ENCODE measurements at places on chromosomes 6 and 20.
A peak's percentile ranks its signal among the peaks of the same experiment; 100 is the strongest.

DNA sequence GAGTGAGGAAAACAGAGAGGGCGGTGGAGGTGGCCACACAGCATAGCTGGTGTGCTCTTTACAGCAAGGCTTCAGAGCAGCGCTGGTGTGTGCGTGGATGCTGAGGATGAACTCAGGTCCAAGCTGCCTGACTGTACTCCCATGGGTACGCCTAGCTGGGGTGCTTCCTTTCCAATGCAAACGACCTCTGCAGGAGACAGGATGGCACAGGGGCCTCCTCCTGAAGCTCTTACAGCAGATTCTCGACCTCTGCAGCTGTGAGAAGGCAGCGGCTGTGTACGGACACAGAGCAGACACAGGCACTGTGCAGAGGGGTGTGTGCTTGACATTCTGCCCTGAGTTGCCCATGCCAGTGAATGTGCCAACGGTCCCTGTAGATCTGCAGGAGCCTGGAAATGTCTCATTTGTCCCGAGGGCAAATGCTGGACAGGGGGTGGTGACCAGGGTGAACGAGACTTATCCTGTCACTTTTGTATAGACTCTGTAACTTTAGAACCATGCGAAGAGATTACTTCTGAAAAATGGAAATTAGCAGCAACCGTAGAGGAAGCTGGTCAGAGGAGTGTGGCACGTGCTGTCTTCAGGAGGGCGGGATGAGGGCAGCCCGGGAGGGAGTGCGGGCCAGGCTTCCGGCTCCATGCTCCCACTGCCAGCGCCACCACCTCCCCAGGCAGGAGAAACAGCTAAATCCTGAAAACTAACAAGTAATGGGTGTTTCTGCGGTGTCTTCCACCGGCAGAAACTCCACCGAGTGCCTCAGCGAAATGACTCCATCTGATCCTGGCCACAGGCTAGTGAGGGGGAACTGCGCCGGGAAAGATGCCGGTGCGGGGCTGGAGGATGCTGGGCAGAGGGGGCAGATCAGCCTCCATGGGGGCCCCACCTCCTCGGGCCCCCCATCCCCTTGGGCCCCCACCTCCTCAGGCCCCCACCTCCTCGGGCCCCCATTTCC, 120.9 kb upstream of the RPS6KA2 start:
- DNase-seq, result no peak

GRCh38 chr6:105137388-105137787, 42.4 kb downstream of the POPDC3 start:
- no peak for DNase-seq

DNA sequence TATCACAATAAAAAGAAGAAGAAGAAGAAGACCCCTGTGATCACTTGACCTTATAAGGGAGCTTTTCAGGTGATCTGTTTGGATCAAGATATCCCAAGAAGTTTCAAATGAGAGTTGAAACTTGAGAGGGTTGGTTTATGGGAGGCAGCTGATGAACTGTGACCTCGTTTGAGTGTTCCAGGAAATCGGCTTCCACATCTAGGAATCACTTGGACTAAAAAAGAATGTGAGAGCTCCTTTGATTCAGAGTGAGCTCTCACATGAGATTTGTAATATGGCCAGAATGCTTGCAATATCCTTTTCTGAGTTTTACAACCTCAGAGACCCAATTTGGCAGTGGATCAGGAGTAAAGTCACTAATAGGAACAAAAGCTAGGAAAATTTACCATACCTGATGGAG, 228.1 kb downstream of the ATXN1 start:
- no peak for DNase-seq

DNA sequence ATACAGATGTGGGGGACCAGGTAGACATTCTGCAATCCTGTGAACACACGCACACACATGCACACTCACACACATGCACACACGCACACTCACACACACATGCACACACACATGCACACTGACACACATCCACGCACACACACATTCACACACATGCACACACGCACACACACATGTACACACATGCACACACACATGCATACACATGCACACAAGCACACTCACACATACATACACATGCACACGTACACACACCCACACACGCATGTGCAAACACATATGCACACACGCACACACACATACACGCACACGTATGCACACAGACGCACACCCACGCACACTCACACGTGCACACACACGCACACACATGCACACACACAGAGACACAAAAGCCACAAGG, 14.3 kb upstream of the GGTLC1 start:
- DNase-seq, result no peak

GRCh38 chr6:130518588-130518987, 152.8 kb downstream of the TMEM200A start:
- DNase-seq, result no peak

DNA sequence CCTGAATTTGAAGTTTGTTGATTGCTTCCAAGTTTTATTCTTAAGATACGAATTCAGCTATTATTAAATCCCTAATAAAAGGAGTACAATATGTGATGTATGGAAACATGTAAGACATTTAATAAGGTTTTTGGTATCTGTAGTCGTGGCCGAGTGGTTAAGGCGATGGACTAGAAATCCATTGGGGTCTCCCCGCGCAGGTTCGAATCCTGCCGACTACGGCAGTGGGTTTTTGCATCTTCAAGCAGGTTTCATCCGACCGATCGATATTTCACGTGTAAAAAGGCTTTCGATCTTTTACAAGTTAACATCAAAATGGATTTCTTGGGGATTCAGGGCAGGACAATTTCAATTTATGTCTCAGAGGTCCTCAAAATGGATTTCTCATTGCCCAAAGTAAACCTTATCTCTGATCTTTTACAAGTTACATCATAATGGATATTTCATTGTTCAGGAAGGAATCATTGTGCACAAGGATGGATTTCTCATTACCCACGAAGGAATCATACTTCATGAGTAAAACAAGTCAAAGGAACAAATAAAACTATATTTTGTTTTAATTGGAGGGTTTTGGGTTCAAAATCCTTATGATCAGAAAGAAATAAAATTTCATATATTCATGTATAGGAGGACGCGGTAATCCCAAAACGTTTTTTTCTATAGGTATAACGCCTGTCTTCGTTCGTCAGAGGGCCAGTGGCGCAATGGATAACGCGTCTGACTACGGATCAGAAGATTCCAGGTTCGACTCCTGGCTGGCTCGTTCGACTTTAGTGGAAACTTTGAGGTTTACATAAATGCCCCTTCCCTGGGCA, 37.3 kb upstream of the BTN3A2 start:
- DNase-seq, result peak; percentile 93

DNA sequence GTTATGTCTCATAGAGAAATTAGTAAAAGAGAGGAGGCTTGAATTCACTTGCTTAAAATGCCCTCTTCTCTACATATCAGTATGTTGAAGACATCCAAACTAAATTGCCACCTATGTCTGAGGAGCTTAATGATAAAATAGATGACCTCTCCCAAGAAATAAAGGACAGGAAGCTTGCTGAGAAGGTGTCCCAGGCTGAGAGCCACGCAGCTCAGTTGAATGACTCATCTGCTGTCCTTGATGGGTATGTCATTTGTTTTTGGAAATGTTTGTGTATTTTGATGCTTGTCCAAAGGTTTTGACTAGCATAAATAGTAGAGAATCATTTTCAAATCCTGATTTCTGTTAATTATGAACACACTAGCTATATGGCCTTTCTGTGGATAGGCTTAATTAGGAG, 307.7 kb downstream of the ARHGAP18 start:
- DNase-seq, result no peak

GRCh38 chr6:95228636-95229035, 348.7 kb upstream of the MANEA start:
- no peak for DNase-seq

DNA sequence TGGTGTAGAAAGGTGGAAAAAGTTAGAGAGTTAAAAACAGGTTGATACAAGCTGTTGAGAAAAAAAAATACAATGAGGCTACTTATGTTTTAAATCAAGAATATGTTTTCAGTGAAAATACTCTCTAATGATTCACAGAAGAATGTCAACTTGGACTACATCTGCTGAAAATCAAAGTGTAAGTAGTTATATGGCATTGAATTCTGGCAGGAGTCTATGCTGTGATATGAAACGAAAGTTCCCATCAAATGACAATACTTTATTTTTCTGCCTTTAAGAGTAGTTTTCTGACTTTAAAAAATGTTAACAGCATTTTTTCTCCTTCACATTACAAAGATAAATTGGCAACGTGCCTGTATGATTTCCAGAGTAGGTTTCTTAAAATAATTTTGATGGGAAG, 158.3 kb downstream of the EYA4 start:
- no peak for DNase-seq

GRCh38 chr20:59994697-59995122, 36.5 kb downstream of the CDH26 start:
- DNase-seq, result no peak

DNA sequence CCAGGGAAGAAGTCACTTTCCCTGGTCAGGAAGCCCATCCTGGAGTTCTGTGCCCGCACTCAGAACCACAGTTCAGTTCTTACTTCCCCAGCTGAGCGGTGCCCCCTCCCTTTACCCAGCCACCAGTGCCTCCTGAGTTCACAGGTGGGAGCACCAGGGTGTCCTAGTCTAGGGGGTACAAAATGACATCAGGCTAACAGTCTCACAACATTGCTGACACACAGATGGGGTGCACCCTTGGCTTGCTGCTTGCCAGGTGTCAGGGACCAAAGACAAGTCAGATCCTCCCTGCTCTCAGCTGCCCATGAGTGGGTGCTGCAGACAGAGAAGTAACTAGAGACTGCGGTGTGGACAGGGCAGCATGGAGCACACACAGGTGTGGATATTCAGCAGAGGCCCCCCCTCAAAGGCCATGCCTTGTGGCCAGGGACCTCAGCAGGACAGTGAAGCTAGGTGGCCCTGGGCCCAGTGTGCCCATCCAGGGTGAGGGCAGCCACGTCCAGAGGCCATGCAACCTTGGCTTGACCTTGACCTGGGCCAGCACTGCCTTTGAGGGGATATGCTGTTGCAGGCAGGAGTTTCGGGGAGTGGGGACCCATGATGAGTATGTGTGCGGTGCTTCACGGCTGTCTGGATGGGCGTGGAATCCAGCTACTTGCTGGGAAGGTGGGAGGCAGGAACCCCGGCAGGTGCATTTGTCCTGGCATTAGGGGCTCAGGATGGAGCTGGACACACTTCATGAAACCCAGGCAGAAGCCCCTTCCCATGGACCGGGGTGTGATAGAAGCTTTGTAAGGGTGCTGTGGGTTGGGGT, 110.4 kb upstream of the FRMD1 start:
- no peak for DNase-seq

DNA sequence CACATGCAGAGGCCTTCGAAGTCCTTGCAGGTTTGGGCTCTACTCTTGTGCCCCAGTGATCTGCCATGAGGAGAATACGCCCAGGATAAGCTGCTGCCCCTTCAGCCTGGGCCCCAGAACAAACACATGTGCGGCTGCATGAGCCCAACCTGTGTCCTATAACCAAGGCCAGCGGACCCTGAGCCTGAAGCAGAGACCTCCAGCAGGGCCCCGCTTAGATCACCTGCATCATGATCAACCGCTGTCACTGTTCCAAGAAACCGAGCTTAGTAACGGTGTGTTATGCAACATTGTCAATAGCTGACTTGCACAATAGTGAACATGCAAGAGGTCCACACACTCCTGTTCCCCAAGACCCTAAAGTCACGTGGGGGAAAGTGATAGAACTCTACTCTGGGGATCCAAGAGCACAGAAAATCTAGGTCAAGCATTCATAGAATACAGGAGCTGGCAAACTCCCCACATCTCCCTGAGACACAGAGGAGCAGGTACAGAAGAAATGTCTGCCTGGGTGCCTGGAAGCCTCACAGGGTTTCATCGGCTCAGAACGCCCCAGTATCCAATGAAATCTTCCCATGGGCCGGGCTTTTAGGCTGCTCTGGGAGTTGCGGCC, 136.2 kb downstream of the BMP7 start:
- no peak for DNase-seq

GRCh38 chr6:148432462-148433195, 90.0 kb downstream of the SASH1 start:
- DNase-seq, result no peak

DNA sequence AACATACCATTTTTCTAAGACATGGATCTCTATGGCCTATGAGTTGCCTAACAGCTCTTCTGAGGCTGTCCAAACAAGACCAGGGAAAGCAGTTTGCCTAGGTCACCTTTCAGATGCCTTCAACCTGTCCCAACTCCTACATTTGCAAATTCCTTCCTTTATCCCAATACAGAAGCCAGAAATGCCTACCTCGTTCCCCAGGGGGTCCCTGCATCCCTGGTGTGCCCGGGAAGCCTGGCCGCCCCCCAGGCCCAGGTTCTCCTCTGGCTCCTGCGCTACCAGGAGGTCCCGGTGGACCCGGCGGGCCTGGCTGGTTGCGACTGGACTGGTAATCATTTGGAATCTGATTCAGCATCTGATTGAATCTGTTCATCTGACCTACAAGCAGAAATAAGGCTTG, 115.9 kb downstream of the COL12A1 start:
- DNase-seq, result no peak

DNA sequence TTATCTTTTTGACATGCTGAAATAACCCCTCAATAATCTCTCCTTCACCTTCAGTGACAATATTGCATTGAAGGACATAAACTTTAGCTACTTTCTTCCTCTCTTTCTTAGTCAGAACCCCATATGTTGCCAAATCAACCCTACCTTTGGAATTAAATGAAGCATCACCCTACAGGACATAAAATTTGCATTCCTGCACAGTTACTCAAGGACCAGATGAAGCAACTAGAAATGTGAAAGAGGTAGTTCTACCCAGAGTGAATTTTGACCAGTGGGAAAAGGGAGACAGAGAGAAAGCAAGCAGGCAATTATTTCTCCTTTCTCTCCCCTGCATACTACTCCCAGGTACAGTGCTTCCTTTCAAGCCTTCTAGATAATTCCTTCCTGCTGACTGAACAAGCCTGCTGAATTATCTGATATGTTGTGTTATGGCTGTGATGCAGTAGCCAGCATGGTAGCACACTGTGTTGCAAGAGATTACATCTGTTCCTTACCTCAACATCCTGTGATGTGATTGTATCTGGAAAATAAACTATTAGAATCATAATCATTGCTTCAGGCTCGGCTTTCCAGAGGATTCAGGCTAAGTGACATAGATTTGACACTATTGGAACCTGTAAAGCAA, 16.6 kb downstream of the TENT5A start:
- DNase-seq, result no peak

DNA sequence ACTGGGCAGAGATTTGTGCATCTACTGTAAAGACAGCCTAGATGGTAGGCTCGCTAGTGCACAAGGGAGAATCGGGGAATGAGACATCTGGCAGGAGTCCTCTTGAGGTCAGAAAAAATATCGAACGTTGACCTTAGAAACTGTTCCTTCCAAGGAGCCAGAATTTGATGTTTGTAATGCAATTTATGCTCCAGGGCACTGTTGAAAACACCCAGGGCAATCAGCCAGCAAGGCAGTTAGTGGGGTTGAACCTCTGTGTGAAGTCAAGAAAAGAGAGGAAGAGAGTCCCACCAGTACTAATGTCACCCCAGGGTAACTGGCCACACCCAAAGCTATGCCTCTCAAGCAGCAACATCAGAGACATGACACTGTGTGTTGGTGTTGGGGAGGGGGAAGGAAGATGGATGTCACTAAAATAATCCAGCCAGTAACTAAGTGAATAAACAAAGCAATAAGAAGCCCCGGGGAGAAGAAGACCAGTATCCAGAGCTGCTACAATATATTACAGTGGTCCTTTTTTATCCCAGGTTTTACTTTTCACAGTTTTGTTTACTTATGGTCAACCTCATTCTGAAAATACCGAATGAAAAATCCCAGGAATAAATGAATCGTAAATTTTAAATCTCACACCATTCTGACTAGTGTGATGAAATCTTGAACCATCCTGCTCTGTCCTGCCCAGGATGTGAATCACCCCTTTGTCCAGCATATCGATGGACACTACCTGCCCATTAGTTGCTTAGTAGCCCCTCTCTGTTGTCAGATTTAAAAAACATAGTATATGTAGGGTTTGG, 32.9 kb upstream of the PDE10A start:
- DNase-seq, result no peak

GRCh38 chr6:157221817-157222175, 101.5 kb downstream of the TMEM242 start:
- DNase-seq, result no peak
